ENCODE measurements at places on chromosomes 1 and 21. TPM values are rescaled to one million over a fixed set of nuclear protein-coding genes. Genes with fewer than 3 reads are reported as not detected.

- H3K27ac ChIP-seq, result no peak overlapping the region
- H3K4me1 ChIP-seq, result peaks cover 13% of the 10 kb centered on the region
- no peaks in the 10 kb centered on the region for H3K27me3 ChIP-seq
Observed at GRCh38 chr1:84385347-84385746, 12.9 kb upstream of the DNASE2B start.

Gene CD1E
- total RNA-seq, result not detected

- peaks cover 32% of the 10 kb centered on the region for H3K4me1 ChIP-seq
- no peaks in the 10 kb centered on the region for H3K27me3 ChIP-seq
- no peak overlapping the region for H3K4me3 ChIP-seq
- no peak overlapping the region for H3K27ac ChIP-seq
- no peak for DNase-seq
Observed at GRCh38 chr1:31798433-31799195, 17.2 kb downstream of the SPOCD1 start.

DNA sequence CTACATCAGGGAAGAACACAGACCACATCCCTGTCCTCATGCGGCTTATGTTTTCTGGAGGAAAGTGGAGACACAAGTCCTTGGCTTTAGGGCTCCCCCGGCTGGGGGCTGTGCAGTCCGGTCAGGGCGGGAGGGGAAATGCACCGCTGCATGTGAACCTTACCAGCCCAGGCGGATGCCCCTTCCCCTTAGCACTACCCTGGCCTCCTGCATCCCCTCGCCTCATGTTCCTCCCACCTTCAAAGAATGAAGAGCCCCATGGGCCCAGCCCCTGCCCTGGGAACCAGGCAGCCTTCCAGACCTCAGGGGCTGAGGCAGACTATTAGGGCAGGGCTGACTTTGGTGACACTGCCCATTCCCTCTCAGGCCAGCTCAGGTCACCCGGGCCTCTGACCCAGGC lies 45.5 kb downstream of the TNNT2 start:
- no peaks in the 10 kb centered on the region for H3K27me3 ChIP-seq
- H3K36me3 ChIP-seq, result no peaks in the 10 kb centered on the region
- no peak for DNase-seq
- H3K4me3 ChIP-seq, result no peak overlapping the region
- no peak overlapping the region for H3K27ac ChIP-seq

DNA sequence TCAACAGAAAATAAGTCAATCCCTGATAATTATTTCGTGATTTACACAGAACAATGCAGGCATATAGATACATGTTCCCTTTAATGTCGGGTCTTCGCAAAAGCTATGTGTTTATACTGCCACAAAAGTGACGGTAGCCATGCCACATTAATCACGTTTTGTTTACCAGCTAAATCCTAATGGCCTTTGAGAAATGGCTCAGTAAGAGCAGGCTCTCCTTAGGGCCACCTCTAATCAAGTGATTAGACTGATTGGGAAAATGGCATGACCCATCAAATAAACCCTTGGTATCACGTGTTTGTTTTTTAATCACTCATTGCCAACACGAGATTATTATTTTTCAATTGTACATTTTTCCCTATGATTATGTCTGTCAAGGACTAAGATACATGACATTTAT lies 102.0 kb upstream of the USP25 start:
- H3K36me3 ChIP-seq, result no peaks in the 10 kb centered on the region
- H3K4me1 ChIP-seq, result peaks cover 16% of the 10 kb centered on the region
- no peaks in the 10 kb centered on the region for H3K27me3 ChIP-seq
- H3K27ac ChIP-seq, result no peak overlapping the region

- H3K4me3 ChIP-seq, result peak overlapping the region; percentile 62
- peaks cover 25% of the 10 kb centered on the region for H3K4me1 ChIP-seq
- no peaks in the 10 kb centered on the region for H3K36me3 ChIP-seq
- H3K27ac ChIP-seq, result peak overlapping the region; percentile 95
- H3K27me3 ChIP-seq, result peaks cover 15% of the 10 kb centered on the region
- DNase-seq, result peak; percentile 98
Observed at GRCh38 chr1:145891587-145892485, 6.2 kb upstream of the ANKRD35 start.

Gene CYYR1
- total RNA-seq, result 29.3 TPM

DNA sequence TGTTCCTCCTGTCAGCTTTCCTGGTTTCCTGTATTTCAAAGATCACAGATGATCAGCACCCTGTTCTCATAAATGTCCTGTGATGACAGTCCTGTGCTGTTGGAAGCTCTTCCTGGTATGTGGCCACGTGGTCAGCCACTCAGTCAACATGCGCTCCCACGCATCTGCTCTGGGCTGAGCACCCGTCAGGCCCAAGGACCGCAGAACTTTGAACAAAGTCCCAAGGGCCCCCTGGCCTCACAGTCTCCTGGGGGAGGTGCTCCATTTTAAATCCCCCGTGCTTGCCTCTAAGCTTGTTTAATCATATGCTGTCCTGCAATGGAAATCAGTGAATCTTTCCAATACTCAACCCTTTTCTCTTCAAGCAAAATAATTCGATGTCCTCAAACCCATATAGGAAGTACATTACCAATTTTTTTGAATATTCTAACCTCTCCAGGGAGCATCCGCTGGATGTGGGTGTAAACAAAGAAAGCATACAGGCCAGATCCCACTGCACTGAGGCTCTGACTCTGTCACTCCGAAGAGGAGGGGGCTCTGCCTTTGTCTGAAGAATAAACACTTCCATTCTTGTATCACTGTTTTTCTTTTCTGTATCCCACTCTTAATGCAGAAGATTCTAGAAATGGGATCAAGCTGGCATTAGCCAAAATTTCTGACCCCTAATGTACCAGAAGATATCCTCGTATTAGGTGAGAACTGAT lies 250.3 kb downstream of the SDCCAG8 start:
- H3K4me3 ChIP-seq, result no peak overlapping the region
- peaks cover 12% of the 10 kb centered on the region for H3K36me3 ChIP-seq
- no peaks in the 10 kb centered on the region for H3K27me3 ChIP-seq
- no peak for DNase-seq

Gene LRRC38
- total RNA-seq, result 0.25 TPM
